CD4-positive, alpha-beta T cell treated with Interleukin-4 for 1 hour (primary cell): ENCODE measurements at places on chromosomes 1 and 21.

- no peak for DNase-seq
Observed at GRCh38 chr1:96865731-96866685, 144.4 kb downstream of the PTBP2 start.

DNA sequence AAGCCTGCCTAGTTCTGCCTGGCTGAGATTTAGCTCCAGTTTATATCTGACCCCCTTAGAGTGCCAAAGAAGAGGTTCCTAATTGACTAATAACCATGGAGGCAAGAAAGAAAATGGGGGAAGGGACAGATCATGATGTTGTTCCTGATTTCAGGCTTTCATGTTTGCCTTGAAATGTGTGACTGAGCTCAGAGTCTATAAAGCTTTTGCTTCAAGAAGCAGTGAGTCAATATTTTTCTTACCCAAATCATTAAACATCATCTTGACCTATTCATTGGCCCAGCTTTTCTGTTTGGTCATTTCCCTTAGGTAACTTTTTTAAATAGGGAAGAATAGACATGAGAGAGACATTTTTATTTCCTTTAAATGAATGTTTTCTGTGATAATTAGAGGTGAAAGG is 55.9 kb downstream of the HHAT start:
- no peak for DNase-seq

- peak; percentile 17 for DNase-seq
Observed at GRCh38 chr1:59971464-59971911, 44.9 kb upstream of the CYP2J2 start.

DNA sequence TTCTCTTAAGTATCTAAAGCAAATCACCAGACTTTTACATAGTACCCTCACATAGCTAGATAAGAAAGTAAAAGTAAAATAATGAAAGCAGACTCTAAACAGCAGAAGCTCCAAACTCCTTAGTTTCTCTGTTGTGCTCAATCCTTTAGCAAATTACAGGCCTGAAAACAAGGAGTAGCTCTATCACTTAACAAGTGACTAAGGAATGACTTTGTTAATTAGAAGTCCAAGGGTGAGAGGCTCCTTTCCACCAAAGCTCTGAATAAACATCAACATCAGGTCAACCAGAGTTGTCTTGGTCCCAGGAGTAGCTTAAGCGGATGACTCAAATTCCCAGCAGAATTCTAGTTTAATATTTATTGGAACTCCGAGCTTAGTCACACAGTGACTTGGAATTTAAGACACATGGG is 5.9 kb downstream of the NRIP1 start:
- no peak for DNase-seq

DNA sequence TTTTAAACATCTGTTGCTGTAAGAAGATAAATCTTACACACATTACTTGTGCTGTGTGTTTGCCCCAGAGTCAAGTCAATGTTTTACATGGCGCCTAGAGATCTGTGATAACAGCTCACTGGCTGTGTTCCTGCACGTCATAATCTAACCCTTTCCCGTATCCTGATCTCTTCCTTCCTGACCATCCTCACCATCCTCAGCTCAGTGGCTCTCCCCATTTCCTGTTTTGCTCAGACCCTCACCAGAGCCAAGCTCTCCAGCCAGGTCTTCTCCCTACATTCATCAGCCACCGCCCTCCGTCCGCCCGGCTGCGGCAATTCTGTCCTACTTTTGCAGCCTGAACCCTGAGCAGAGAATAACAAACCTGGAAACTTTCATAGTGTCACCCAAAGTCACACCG is 824.7 kb downstream of the USP25 start:
- no peak for DNase-seq

- no peak for DNase-seq
Observed at GRCh38 chr1:24909388-24909898, 20.6 kb downstream of the RUNX3 start.

DNA sequence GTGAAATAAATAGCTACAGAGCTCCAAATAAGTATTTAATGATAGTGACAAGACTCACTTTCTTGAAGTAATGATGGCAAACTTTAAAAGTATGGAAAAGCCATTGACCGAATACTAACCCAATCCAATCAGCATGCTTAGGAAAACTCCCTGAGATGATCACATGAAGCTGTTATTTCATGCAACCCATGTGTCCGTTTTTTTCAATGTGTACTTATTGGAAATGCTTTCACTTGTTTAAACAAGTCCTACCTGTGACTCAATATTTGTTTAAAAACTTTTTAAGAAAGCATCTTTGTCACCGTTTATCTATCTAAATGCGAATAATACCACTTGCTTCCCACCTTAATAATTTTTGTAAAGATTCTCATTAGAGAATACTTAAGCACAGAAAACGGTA is 185.8 kb downstream of the NRIP1 start:
- DNase-seq, result no peak

- DNase-seq, result no peak
Observed at GRCh38 chr1:44327679-44328491, 27.2 kb downstream of the ERI3 start.

DNA sequence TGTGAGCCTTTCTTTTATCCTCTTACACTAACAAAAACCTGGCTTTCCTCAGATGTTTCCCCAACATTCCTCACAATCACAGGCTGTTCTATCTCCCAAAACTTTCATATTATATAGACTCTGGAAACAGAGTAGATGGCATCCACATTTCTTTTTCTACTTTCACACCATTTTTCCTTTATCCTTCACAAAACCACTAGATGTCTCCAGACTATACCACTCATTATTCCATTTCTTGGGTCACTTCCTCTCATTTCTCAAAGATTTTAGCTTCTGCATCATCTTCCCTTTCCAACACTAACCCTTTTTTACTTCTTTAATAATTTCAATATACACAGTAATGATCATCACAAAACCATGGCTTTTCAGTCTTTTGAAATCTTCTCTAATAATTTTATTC is 286.0 kb upstream of the DEPDC1 start:
- no peak for DNase-seq

- no peak for DNase-seq
Observed at GRCh38 chr1:38190983-38191382, 144.4 kb upstream of the POU3F1 start.

DNA sequence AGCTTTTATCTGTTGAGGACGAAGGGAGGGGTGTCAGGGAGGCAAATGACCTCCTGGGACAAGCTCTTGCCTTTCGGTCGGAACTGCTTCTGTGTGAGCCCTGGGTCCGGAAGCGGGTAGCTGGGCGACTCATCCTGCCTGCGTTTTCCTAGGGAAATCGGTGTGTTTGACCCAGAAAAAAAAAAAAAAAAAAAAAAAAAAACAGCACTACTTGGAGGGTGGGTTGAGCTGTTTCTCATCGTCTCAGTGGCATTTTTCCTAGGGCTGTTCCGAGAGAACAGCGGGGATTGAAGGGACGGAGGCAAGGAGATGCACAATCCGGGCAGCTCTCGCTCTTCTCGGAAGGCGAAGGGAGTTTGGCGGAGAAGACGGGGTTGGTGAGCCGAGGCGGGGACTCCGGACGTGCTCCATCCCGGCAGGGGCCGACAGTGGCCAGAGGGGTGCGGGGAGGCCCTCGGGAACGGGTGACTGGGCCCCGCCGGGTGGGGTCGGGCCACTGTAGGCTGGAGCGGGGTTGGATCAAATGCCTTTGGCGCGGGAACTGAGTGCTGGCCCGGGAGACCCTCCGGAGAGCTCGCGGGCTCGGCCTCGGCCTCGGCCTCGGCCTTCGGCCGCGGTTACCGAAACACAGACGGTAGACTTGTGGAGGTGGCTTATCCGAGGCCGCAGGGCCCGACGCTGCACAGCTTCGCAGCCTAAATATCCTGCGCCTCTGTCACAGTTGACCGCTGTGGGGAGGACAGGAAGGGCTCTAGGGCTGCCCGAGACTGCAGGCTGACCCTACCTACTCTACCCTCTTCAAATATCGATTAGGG is 2.4 kb upstream of the BARHL2 start:
- DNase-seq, result no peak

DNA sequence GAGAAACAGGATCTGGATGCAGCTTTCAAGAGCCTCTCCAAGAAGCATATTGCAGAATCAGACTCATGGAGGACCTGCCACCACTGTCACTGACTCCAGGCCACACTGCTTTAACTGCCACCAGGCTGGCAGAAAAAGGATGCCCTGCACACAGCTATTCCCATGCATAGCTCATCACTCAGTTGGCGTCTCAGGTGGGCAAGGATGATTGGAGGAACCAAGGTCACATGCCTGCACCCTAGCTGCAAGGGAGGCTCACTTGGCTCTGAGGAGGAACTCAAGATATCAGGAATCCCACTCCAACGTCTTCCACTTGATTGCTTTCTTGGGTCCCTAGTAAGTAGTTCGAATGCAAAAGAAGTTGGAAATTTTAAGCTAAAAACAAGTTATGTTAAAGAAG is 19.6 kb upstream of the SPOCD1 start:
- no peak for DNase-seq

DNA sequence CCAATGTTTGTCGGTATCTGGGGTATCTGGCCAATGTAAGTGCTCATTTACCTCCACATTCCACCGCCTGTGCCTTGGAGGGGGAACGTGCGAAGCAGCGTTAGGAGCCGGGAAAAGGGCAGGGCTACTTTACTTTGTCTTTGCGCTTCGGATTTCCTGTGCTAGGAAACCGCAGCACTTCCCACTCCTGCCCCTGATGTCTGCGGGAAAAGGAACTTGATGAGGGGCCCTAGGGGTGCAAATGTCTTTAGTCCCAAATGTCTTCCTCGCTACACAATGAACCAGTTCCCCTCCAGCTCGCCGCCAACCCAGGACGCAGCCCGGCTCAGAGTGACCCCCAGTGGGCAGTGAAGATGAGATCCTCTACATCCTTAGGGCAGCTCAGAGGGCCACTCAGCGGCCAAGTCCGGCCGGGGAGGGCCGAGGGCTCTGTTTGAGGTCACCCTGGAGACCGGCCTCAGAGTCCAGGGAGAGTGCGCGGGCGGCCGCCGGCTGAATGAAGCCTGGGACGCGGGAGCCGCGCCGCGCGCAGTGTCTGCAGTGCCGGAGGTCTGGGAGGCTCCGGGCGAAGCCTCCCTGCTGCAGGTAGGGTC is at the start of gene DYNLT5:
DYNLT5 (plus strand) TSS at position 460 of the 593 bp plus-strand sequence. CDS start 2,200 bp downstream, outside the sequence.
- peak; percentile 27 for DNase-seq

GRCh38 chr21:46157396-46157986 is 2.1 kb upstream of the FTCD start:
- no peak for DNase-seq

DNA sequence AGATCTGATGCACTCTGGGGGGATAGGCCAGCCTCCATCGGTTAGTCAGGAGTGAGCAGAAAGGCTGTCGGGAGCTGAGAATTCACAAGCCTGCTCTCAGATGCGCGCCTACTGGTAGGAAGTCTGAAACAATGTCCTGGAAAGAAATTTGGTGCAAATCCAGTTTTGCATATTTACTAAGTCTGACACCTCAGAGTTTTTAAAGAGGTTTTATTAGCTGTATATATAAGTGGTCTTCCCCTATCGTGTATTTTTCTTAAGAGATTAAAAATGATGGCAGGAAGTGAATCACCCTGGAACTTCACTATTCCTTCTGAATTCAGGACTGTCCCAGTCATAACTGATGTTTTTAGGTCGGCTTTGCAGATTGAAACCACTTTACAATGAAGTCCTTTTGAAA is 99.8 kb upstream of the C1orf105 start:
- no peak for DNase-seq

DNA sequence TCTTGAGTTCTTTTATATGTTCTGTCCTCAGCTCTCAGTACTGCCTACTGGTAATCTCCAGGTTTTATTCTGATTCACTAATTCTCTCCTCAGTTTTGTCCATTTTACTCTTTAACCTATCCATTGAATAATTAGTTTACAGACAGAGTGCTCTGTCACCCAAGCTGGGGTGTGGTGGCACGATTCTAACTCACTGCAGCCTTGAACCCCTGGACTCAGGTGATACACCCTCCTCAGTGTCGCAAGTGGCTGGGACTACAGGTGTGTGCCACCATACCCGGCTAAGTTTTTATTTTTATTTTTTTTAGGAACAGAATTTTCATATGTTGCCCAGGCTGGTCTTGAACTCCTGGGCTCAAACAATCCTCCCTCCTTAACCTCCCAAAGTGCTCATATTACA is 14.0 kb downstream of the RAB4A start:
- no peak for DNase-seq

GRCh38 chr1:161258439-161259344 is at the start of gene PCP4L1:
Gene PCP4L1 (plus strand): TSS chr1:161258745. CDS start chr1:161258975, 230 bp downstream.
- DNase-seq, result peak; percentile 17

DNA sequence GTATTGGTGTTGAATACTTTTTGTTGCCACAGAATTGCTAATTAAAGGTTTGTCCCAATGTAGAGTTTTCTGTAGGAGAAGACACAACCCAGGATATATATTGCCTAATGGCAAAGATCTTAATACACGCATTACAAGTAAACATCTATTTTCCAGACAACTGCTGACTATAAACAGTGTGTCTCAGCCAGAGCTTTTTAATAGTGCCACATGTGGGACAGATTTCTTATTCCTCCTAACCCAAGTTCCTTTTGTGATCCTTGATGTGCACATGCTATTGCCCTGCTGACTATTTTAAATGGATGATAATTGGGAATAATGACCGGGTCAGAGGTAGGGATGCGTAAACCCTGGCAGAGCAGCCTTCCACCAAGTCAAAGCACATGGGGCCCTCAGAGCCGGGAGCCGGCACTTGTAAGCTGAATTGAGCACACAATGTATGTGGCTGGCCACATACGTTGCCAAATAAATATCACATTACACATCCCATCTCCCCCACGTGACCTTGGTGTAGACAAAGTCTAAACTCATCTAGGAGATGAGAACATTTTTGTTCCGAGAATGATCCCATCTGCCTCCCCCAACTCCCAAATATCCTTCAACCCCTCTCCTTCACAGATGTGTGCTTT is 209.8 kb upstream of the NFIA start:
- DNase-seq, result no peak

DNA sequence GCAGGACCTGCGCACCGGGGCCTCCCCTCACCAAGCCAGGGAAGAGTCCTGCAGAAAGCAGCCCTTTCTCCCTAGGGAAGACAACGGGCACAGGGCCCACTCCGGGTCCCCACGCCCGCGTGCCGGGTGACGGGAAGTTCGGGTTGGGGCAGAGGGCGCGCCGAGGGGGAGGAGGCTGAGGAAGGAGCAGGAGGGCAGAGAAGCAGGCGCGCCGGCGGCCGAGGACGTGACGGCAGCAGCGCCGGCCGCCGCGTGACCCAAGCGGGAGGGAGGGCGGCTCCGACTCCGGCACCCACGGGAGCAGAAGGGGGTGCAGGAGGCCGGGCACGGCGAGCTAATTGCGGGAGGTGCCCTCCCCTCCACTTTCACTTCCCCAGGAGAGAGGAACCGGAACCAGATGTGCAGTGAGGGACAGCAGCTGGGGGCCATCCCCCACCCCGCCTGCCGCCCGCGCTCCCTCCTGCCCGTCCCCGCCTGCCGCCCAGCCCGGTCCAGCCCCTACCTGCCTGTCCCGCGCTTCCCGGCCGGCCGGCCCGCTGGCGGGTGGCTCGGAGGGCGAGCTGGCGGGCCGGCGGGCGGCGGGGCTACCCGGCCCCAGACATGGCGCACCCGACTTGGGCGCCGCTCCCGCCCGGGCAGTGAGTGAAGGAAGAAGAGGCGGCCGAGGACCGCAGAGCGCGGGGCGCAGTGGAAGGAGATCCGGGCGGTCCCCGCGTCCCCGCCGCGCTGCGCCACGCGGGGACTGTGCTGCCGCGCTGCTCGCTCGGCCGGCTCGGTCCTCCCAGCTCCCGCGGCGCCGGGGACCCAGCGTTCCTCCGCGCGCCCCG is 510 bp downstream of the DENND4B start:
- peak; percentile 84 for DNase-seq
